CD4-positive, CD25-positive, alpha-beta regulatory T cell (primary cell): ENCODE measurements at places on chromosomes 1 and 21. TPM values are rescaled to one million over a fixed set of nuclear protein-coding genes. Genes with fewer than 3 reads are reported as not detected.

The AMY1C gene
- not detected for total RNA-seq

The SPRR2F gene
- not detected for total RNA-seq

The SELENBP1 gene
- total RNA-seq, result not detected

DNA sequence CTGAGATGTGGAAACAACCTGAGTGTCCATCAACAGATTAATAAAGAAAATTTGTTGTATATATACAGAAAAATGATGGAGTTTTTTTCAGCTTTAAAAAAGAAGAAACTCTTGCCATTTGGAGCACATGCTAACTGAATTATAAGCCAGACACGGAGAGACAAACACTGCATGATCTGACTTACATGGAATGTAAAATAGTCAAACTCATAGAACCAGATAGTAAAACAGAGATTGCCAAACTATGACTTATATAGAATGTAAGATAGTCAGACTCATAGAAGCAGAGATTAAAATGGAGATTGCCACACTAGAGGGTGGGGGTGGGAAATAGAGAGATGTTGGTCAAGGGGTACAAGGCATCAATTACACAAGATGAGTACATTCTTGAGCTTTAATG, 1786.6 kb downstream of the PLA2G4A start:
- no peaks in the 10 kb centered on the region for H3K36me3 ChIP-seq
- no peak overlapping the region for H3K27ac ChIP-seq
- no peaks in the 10 kb centered on the region for H3K4me1 ChIP-seq
- no peaks in the 10 kb centered on the region for H3K27me3 ChIP-seq

DNA sequence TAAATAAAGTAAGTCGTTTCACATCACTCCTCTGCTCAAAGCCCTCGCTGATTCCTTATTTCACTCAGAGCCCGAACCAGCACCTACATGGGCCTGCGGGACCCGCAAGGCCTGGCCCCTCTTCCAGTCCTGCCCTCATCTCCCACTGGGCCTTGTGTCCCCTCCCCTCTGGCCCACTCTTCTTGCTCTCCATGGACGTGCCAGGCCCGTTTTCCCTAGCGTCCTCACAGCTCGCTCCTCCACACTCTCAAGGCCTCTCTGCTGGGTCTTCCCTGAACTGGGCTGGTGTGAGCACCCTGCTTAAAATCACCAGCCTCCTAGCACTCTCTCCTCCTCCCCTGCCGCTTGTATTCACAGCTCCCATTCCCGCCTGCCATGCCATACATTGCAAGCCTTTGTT, 237.9 kb downstream of the FOXD2 start:
- H3K27ac ChIP-seq, result no peak overlapping the region
- H3K36me3 ChIP-seq, result no peaks in the 10 kb centered on the region
- H3K27me3 ChIP-seq, result peaks cover 2% of the 10 kb centered on the region

DNA sequence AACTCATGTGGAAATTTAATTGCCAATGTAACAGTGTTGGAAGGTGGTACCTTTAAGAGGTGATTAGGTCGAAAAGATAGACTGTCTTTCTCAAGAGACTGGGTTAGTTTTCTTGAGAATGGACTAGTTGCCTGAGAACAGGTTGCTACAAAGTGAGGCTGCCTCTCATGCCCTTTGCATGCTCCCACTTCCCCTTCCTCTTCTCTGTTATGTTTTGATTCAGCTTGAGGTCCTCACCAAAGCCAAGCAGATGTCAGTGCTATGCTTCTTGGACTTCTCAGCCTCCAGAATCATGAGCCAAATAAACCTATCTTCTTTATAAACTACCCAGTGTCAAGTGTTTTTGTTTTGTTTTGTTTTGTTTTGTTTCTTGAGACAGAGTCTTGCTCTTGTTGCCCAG, 187.0 kb upstream of the RUNX1 start:
- no peak overlapping the region for H3K4me3 ChIP-seq
- peaks cover 6% of the 10 kb centered on the region for H3K4me1 ChIP-seq
- no peak overlapping the region for H3K27ac ChIP-seq
- no peaks in the 10 kb centered on the region for H3K36me3 ChIP-seq

DNA sequence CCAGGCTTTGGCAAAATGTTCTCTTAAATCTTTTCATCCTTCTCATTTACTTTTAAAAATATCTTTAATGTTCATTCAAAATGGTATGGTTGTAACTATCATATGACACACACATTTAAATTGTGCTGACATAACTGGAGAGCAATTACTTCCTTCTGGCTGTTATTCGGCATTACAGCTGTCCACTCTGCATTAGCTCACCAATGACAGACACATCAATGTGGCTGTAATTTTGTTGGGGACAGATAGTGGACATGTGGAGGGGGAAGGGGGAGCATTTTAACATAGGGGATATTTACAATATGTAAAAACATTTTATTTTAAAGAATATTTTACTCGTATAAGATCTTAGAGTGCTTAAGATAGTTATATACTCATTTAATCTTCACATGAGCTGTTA, 319.8 kb downstream of the HMCN1 start:
- no peaks in the 10 kb centered on the region for H3K27me3 ChIP-seq
- no peak for DNase-seq

DNA sequence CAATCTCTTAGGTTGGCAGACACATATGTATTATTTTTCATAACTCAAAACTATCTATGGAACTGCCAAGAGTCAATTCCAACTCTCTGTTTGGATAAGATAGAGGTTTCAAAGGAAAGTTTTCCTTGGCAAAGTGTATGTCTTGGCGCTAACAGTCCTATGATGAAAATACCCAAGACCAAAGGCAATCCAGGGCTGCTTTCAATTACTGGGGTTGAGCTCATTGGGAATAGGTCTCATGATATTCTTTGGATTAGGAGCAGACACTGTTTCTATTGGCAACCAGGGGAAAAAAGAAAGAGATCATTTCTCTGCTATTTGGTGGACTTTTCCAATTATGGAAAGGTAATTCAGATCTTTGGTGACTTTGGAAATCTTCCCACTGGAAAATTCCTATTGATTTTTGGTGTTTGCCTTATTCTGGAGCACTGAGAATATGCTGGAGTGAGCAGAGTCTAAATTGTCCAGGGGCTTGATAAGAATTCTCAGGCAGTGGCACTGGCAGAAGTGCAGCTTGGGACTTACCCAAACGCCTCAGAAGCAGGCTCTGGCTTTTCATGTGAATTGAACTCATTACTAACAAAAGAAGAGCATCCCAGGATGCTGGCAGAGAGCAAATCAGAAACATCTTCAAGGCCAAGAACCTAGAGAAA, 20.4 kb upstream of the PLXNA2 start:
- H3K4me1 ChIP-seq, result no peaks in the 10 kb centered on the region
- H3K36me3 ChIP-seq, result no peaks in the 10 kb centered on the region
- no peak overlapping the region for H3K27ac ChIP-seq
- no peaks in the 10 kb centered on the region for H3K27me3 ChIP-seq
- H3K4me3 ChIP-seq, result no peak overlapping the region
- DNase-seq, result no peak

- H3K4me3 ChIP-seq, result no peak overlapping the region
- no peaks in the 10 kb centered on the region for H3K4me1 ChIP-seq
- H3K27ac ChIP-seq, result no peak overlapping the region
- no peaks in the 10 kb centered on the region for H3K36me3 ChIP-seq
- H3K27me3 ChIP-seq, result no peaks in the 10 kb centered on the region
- DNase-seq, result no peak
These were observed 259.9 kb downstream of the CTH start for GRCh38 chr1:70671006-70671405.

DNA sequence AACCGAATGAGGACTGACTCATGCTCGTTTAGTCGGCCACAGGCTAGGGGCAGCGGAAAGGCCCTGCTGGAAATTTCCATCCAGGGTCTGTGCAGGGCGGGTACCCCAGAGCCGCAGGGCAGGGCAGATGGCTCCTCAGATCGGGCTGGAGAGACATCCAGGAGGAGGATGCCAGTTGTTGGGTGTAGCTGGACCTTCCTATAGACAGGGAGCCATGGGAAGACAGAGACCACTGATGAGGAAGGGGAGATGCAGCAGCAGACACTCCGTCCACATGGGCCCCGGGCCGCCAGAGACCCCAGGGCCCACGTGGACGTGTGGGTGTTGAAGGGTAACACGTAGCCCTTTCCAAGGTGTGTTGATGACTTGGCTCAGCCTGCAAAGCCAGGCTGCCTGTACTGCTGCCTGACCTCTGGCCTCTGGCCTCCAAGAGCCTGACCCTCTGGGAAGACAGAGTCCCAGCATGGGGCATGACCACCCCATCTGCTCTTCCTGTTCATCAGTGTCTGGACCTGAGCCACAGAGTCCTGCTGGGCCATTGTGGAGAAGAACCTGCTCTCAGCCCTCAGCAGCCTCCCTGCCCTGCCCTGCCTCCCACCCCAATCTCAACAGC, 4.8 kb downstream of the GNG4 start:
- no peak overlapping the region for H3K27ac ChIP-seq
- no peaks in the 10 kb centered on the region for H3K36me3 ChIP-seq
- H3K4me3 ChIP-seq, result no peak overlapping the region
- no peak for DNase-seq
- peaks cover 7% of the 10 kb centered on the region for H3K27me3 ChIP-seq

DNA sequence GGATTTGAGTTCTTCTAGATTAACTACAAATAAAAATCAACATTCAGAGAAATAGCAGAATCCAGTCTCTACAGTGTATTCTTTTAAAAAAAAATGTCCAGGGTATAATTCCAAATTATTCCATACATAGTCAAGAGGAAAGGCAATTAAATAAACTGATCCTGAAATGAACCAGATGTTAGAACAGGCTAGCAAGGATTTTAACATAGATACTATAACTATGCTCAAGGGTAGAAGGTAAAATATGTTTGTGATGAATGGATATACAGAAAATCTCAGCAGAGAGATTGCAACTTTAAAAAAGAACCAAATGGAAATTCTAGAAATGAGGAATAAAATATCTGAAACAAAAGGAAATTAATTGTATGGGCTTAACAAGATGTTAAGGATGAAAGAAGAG, 32.4 kb downstream of the CYYR1 start:
- no peak overlapping the region for H3K4me3 ChIP-seq
- DNase-seq, result no peak
- no peaks in the 10 kb centered on the region for H3K27me3 ChIP-seq
- H3K4me1 ChIP-seq, result no peaks in the 10 kb centered on the region

DNA sequence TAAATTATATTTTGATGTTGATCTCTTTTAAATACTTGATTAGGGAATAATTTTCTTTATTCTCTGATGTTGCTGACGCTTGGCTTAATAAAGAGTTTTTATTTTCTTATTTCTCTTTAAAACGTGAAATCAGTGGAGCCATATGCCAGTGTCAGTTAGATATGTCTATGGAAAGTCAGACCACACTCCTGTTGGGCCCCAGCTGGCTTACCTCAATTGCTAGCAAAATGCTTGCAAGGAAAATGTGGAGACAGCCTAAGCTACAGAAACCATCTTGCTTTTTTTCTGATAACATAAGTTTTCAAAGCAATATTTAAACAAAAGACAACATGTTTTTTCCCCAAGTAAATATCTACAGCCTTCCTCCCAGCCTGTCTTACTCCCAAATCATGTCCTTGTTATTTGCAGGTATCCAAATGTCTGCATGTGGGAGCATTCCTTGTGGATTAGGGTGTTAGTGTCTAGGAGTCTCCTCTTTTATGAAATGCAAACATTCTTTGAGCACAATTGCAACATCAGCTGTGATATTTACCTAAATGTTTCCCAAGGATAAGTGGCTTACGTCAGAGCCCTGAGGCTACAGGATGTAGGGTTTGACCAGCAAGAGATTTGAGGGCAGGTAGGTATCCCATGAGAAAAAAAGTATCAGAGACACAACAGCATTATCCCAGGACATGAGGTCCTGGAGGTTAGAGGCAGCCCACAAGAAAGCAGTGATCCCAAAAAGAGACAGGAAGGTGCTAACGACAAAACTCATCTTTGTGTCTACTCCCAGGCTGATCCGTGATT, 117.2 kb upstream of the KCNJ15 start:
- H3K27ac ChIP-seq, result no peak overlapping the region
- H3K27me3 ChIP-seq, result no peaks in the 10 kb centered on the region
- DNase-seq, result no peak
- no peaks in the 10 kb centered on the region for H3K36me3 ChIP-seq

GRCh38 chr1:241985787-241986186, 13.1 kb downstream of the MAP1LC3C start:
- DNase-seq, result no peak
- no peak overlapping the region for H3K27ac ChIP-seq
- no peak overlapping the region for H3K4me3 ChIP-seq
- H3K4me1 ChIP-seq, result no peaks in the 10 kb centered on the region

DNA sequence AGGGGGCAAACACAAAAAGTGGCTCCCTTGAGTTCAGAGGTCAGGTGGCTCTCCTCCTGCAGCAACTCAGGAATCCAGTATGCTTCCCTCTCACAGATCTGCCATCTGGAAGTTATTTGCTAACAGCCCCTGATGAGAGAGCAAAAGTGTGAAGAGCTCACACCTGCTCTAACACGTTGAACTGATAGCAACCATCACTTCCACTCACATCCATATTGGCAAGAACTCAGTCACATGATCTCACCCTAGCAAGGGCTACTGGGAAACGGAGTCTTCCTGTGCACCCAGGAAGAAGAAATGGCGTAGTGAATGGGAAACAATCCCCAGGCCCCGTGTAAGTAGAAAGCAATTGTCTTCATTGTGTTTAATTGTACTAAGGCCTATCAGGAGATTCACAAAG, 20.7 kb upstream of the SLC45A1 start:
- H3K27me3 ChIP-seq, result peaks cover 3% of the 10 kb centered on the region
- no peak for DNase-seq
- H3K27ac ChIP-seq, result no peak overlapping the region
- no peak overlapping the region for H3K4me3 ChIP-seq
- H3K4me1 ChIP-seq, result no peaks in the 10 kb centered on the region

- H3K27me3 ChIP-seq, result no peaks in the 10 kb centered on the region
- no peak overlapping the region for H3K4me3 ChIP-seq
- H3K36me3 ChIP-seq, result peaks cover 44% of the 10 kb centered on the region
These were observed 74.6 kb downstream of the ARID4B start for GRCh38 chr1:235253219-235253962.

- H3K4me3 ChIP-seq, result no peak overlapping the region
- no peaks in the 10 kb centered on the region for H3K4me1 ChIP-seq
- no peak overlapping the region for H3K27ac ChIP-seq
- no peak for DNase-seq
These were observed 124.0 kb downstream of the BRINP3 start for GRCh38 chr1:190353538-190354101.

DNA sequence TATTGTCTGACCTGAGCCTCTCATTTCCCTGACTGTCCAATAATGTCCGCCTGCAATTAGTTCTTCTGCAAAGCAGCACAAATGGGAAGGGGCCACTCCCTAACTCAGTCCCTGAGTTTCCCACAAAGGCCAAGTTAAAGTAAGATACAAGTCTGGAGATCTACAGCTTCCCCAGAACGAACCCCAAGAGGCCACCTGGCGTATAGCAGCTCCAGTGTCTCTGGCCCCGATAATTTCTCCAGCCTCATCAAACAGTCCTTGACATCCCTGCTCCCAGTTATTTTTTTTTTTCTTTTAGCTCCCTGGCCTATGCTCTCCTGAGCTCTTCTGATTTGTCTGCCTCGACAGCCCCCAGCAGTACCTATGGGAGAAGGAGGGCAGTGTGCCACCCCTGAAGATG, 8.1 kb upstream of the ACKR1 start:
- no peak for DNase-seq
- no peak overlapping the region for H3K4me3 ChIP-seq
- H3K27ac ChIP-seq, result no peak overlapping the region
- H3K27me3 ChIP-seq, result peaks cover 6% of the 10 kb centered on the region

- H3K27me3 ChIP-seq, result no peaks in the 10 kb centered on the region
- H3K4me3 ChIP-seq, result no peak overlapping the region
- DNase-seq, result no peak
- H3K27ac ChIP-seq, result no peak overlapping the region
- H3K36me3 ChIP-seq, result no peaks in the 10 kb centered on the region
- H3K4me1 ChIP-seq, result peaks cover 30% of the 10 kb centered on the region
These were observed 6.4 kb downstream of the DSTYK start for GRCh38 chr1:205205055-205205454.
